ENCODE measurements at places on chromosomes 7 and 10. TPM values are rescaled to one million over a fixed set of nuclear protein-coding genes. Genes with fewer than 3 reads are reported as not detected.

DNA sequence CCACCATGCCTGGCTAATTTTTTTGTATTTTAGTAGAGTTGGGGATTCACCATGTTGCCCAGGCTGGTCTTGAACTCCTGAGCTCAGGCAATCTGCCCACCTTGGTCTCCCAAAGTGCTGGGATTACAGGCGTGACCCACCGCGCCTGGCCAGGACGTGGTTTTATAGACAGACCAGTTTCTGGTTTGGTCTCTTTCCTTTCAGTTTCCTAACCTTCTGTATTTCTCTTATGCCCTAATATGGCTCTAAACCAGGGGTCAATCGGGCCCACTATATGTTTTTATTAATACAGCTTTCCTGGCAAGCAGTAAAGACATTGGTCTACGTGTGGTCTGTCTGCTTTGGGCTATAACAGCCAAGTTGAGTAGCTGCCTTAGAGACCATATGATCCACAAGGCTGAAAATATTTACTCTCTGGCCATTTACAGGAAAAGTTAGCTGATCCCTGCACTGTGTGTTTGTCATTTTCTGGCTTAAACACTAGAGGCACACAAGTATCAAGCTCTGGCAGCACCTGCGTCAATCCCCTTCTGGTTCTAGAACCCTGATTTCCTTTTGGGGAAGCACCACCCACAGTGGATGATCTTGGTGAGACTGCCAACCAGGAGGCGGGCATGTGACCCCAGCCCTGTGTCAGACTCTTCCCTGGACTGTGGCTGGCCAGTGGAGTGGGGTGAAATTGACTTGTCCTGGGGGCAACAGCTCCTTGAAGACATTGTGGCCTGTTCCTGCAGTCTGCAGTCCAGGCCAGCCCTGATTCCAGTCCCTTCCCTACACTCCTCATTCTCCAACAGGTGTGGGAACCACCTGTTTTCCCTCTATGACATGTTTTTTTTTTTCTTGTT is 497.2 kb downstream of the PLXNA4 start:
- H3K4me3 ChIP-seq: no peak overlapping the region
- H3K4me1 ChIP-seq: no peaks in the 10 kb centered on the region
- no peaks in the 10 kb centered on the region for H3K36me3 ChIP-seq
- DNase-seq: peak; percentile 93
- H3K27me3 ChIP-seq: no peaks in the 10 kb centered on the region

GRCh38 chr10:94617389-94617944 is 66.1 kb upstream of the CYP2C18 start:
- no peaks in the 10 kb centered on the region for H3K4me1 ChIP-seq
- no peak for DNase-seq
- no peak overlapping the region for H3K27ac ChIP-seq
- H3K36me3 ChIP-seq: no peaks in the 10 kb centered on the region

- no peak overlapping the region for H3K4me3 ChIP-seq
- DNase-seq: no peak
- no peak overlapping the region for H3K27ac ChIP-seq
- H3K36me3 ChIP-seq: no peaks in the 10 kb centered on the region
- no peaks in the 10 kb centered on the region for H3K27me3 ChIP-seq
Observed at GRCh38 chr7:3312583-3312982, 11.5 kb downstream of the SDK1 start.

DNA sequence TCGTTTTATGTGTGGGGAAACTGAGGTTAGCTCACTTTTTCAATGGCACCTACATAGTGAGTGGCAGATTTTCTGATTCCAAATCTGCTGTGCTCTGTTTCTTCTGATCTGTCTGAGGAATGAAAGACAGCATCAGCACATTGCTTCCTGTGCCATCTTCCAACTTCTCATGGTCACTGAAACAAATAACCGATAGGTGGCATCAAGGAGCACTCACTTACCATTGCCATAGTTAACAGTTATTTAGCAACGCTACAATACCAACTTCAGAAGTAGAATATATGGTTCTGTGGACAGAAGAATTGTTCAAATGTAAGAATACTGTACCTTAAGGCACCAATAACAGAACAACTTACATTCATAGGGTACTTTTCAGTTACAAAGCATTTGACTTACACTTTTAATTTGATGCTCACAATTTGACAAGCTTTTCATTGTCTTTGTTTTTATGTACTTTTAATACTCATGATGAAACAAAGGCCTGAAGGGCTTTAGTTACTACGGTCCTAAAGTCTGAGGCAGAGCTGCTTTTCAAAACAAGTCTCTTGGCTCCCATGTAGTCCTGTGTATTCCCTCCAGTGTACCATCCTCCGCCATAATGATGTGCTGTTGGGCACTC is 228.9 kb upstream of the TCF7L2 start:
- H3K36me3 ChIP-seq: no peaks in the 10 kb centered on the region
- H3K4me3 ChIP-seq: no peak overlapping the region
- H3K27ac ChIP-seq: no peak overlapping the region
- no peaks in the 10 kb centered on the region for H3K4me1 ChIP-seq

DNA sequence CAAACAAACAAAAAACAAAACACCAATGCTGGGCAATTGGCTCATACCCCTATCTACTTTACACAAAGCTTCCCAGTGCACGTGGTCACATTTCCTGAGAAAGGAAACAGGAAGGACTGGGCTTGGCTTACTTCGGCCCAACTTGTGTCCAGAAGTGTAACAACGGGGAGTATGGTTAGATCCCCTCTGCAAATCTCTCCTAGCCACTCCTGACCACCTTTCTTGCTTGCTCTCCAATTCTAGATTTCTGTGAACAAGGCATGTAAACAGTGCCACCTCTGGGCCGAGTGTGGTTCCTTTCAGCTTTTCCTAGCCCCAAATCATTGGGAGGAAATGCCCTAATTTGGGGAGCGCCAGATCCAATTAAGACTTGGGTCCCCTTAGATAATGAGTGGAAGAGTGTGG is 21.0 kb upstream of the FRAT2 start:
- no peaks in the 10 kb centered on the region for H3K27me3 ChIP-seq
- no peaks in the 10 kb centered on the region for H3K36me3 ChIP-seq
- H3K4me1 ChIP-seq: no peaks in the 10 kb centered on the region
- H3K27ac ChIP-seq: peak overlapping the region; percentile 15
- no peak overlapping the region for H3K4me3 ChIP-seq

- no peak overlapping the region for H3K4me3 ChIP-seq
- H3K36me3 ChIP-seq: no peaks in the 10 kb centered on the region
- no peaks in the 10 kb centered on the region for H3K4me1 ChIP-seq
- no peak overlapping the region for H3K27ac ChIP-seq
- peak; percentile 53 for DNase-seq
- H3K27me3 ChIP-seq: no peaks in the 10 kb centered on the region
Observed at GRCh38 chr10:77104459-77104980, 533.1 kb downstream of the KCNMA1 start.

- no peak overlapping the region for H3K27ac ChIP-seq
- no peaks in the 10 kb centered on the region for H3K36me3 ChIP-seq
- no peaks in the 10 kb centered on the region for H3K27me3 ChIP-seq
- H3K4me1 ChIP-seq: no peaks in the 10 kb centered on the region
Observed at GRCh38 chr10:67596641-67597040, 99.4 kb downstream of the CTNNA3 start.

DNA sequence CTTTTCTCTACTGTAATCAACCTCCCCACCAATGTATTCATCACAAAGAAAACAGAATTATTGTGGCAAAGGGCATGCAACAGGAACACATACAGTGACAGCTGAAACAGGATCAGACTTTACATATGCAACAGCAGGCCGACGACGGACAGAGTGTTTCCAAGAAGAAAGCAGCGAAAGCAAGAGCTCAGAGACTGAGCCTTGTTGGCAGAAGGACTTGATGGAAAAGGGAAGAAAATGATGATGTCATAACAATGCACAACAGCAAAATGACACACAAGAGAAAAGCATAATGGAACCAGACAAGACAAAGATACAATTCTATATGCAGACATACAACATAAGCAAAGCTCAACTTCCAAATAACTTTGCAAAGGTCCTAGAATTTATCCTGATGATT is 106.5 kb downstream of the ARHGAP12 start:
- no peaks in the 10 kb centered on the region for H3K36me3 ChIP-seq
- H3K4me1 ChIP-seq: no peaks in the 10 kb centered on the region
- no peaks in the 10 kb centered on the region for H3K27me3 ChIP-seq
- no peak for DNase-seq
- H3K27ac ChIP-seq: no peak overlapping the region
- H3K4me3 ChIP-seq: no peak overlapping the region

- no peaks in the 10 kb centered on the region for H3K27me3 ChIP-seq
- no peak overlapping the region for H3K27ac ChIP-seq
- H3K4me1 ChIP-seq: no peaks in the 10 kb centered on the region
- DNase-seq: no peak
- no peaks in the 10 kb centered on the region for H3K36me3 ChIP-seq
Observed at GRCh38 chr10:133475425-133475734, 21.6 kb downstream of the SCART1 start.

DNA sequence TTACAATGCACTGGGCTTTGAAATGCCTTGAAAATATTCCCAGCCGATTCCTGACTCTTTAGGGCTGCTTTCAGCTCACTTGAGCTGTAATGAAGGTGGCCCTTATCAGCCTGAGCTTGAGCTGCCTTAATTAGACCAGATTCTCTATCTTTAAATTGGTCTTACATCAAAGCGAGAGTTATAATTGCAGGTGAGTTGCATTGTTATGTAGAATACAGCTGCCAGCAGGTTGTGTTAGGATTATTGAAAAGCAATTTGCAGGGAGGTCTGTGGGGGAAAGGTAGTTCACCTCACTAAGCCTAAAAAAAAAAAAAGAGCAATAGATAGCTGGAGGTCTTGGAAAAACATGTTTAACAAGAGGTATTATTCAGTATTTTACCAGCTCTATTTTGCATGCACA is 142.2 kb upstream of the HABP2 start:
- no peaks in the 10 kb centered on the region for H3K4me1 ChIP-seq
- DNase-seq: no peak
- no peaks in the 10 kb centered on the region for H3K36me3 ChIP-seq

GRCh38 chr10:17443707-17444387 is 10.5 kb downstream of the ST8SIA6 start:
- H3K4me1 ChIP-seq: no peaks in the 10 kb centered on the region
- peak overlapping the region; percentile 33 for H3K27ac ChIP-seq
- DNase-seq: no peak
- H3K27me3 ChIP-seq: peaks cover 12% of the 10 kb centered on the region

GRCh38 chr10:29102636-29103035 is 186.2 kb upstream of the LYZL1 start:
- H3K4me1 ChIP-seq: no peaks in the 10 kb centered on the region
- H3K27me3 ChIP-seq: no peaks in the 10 kb centered on the region
- DNase-seq: no peak

- H3K4me3 ChIP-seq: no peak overlapping the region
- no peaks in the 10 kb centered on the region for H3K27me3 ChIP-seq
- peak; percentile 22 for DNase-seq
- H3K27ac ChIP-seq: no peak overlapping the region
- H3K36me3 ChIP-seq: no peaks in the 10 kb centered on the region
Observed at GRCh38 chr7:79050603-79051002, 402.9 kb downstream of the MAGI2 start.

DNA sequence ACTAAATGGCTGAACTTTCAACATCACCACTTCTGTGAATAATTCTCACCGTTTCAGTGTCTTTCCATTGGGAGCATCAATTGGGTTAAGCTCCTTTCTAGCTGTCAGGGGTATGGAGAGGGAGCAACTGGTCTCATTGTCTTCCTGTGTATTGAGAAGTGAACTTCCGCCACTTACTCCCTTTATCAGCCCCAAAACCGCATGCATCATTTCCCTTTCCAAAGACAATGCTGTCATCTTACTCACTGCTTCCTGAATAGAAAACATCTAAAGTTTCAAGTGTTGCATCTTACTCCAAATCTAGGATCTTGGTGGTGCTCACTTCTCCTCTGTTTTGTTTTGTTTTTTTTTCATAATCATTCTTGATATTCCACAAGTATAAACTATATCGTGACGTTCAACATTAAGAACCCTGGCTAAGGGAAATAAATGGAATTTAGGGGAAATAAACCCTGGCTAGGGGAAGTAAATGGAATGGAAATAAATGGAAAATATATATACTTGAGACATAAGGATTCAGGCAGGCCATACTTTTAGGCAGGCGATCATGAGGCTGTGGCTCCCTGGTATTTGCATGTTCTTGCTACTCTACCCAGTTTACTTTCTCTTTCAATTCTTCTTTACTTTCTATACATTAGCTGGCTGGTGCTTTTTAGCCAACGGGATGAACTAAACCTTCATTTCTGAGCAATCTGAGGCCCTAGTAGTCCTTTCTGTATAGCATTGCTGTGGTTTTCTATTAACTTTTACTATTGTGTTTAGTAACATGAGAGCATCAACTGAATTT is 371.9 kb downstream of the BMPER start:
- no peaks in the 10 kb centered on the region for H3K27me3 ChIP-seq
- no peaks in the 10 kb centered on the region for H3K36me3 ChIP-seq
- no peaks in the 10 kb centered on the region for H3K4me1 ChIP-seq
- DNase-seq: no peak
- no peak overlapping the region for H3K27ac ChIP-seq
- H3K4me3 ChIP-seq: no peak overlapping the region

GRCh38 chr7:30193336-30193943 is 58.7 kb downstream of the MTURN start:
- H3K27me3 ChIP-seq: no peaks in the 10 kb centered on the region
- H3K36me3 ChIP-seq: no peaks in the 10 kb centered on the region
- no peaks in the 10 kb centered on the region for H3K4me1 ChIP-seq
- no peak for DNase-seq
- H3K27ac ChIP-seq: no peak overlapping the region

DNA sequence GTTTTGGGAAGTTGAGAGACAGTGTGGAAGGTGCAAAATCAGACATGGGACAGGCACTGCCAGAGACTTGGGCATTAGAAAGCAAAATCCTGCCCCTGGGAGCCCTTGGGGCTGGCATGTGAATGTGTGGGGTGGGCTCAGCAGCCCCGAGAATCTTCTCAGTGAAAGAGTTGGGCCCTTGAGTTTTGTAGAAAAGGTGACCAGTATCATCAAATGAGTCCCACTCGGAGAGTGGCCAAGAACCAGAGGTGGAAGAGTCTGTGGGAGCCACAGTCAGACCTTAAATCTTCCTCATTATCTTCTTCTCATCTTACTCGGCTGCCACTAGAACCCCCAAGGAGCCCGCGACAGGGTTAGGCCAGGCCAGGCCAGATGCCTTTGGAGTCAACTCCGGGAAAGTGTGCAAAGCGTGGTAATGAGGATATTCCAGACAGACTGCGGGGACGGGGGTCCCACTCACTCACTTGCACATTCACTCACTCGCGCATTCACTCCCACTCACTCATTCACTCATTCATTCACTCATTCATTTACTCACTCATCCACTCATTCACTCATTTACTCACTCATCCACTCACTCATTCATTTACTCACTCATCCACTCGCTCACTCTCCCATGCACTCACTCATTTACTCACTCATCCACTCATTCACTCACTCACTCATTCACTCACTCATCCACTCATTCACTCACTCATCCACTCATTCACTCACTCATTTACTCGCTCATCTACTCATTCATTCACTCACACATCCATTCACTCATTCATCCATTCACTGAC is 74.9 kb downstream of the CARD11 start:
- no peak for DNase-seq
- no peaks in the 10 kb centered on the region for H3K36me3 ChIP-seq
- no peaks in the 10 kb centered on the region for H3K4me1 ChIP-seq
- H3K27ac ChIP-seq: no peak overlapping the region

ADAM22 gene
- total RNA-seq: 17.7 TPM

HOXA4 gene
- total RNA-seq: 2.7 TPM

SDK1 gene
- total RNA-seq: 30.1 TPM

TMEM196 gene
- total RNA-seq: 0.06 TPM

CPXM2 gene
- total RNA-seq: 5.0 TPM

All from lung (tissue), 17 donors.